ENCODE measurements at places on chromosomes 1 and 21.
A peak's percentile ranks its signal among the peaks of the same experiment; 100 is the strongest.

DNA sequence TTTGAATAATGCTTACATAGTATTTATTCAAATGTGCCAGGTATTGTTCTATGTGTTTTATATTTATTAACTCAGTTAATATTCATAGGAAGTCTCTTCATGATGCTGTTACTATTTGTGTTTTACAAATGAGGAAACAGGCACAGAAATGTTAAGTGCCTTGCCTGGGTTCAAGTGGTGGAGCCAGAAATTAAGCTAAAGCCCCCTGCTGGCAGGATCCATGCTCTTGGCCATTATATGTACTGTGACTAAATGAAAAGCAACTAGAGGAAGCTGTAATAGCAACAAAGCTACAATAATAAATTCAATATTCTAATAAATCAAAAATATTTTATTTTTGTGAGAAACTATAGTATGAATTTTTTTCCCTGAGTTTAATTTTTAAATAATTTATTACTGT lies 30.0 kb downstream of the IARS2 start:
- no peak for DNase-seq

DNA sequence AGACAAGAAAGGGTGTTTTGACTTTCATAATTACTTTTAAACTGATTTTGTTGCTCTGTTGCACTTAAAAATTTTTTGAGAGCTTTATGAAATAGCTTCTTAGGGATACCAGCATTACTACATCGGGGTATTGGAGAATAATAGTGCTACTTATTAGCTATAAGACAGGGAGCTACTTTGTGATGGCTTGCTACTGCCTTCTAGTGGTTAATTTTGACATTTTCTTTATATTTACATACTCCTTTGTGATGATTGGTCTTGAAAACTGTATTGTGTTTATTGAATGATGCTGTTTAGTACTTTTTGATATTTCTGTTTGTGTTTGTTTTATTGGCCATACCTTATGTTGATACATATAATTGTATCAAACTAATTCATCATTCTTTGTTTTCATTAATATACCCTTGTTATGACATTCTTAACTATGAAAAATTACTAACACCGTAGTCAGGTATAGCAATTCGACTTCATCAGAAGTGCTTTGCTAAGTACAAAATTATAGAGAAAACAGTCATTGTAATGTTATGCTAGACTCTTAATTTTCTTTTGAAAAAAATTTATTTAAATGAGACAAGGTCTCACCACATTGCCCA lies 85.5 kb downstream of the CLIC4 start:
- DNase-seq, result peak; percentile 28

DNA sequence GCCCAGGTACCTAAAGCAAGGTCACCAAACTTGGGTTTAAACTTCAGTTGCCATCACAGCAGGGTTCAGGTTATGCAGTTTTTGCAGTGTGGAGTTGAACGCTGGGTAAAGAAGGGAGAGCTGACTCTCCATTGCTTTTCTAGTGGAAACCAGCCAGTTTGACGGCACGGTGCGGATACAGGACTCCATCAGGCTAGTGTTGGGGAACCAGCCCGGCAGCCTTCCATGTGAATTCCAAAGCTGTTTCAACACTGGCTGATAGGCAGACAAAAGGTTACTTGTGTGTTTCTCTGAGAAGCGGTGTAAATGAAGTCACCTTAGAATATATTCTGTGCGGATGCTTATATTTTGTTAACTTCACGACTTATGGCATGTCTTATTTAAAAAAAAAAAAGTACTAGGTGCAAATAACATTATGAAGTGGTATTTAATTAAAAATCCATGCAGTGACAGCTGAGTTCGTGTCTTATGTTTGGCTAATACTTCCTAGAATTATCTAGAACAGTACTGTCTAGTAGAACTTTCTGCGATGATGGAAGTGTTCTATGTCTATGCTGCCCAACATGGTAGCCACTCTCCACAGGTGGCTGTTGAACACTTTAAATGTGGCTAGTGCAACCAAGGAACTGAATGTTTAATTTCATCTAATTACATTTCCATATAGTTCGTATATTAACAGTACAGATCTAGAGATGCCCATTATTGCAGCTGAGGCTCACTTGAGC lies 29.9 kb upstream of the RCAN3 start:
- no peak for DNase-seq

- no peak for DNase-seq
These were observed 46.2 kb downstream of the URB2 start for GRCh38 chr1:229672246-229672645.

- peak; percentile 2 for DNase-seq
These were observed 70.0 kb upstream of the PTGS2 start for GRCh38 chr1:186750257-186750656.

- DNase-seq, result no peak
These were observed 3.2 kb downstream of the PBXIP1 start for GRCh38 chr1:154952664-154953063.

GRCh38 chr1:29811247-29811646 lies 574.9 kb downstream of the PTPRU start:
- DNase-seq, result no peak

- DNase-seq, result no peak
These were observed 496 bp downstream of the PRR9 start for GRCh38 chr1:153217744-153218416.

- no peak for DNase-seq
These were observed at the start of gene PLA2G4A for GRCh38 chr1:186828611-186829454. Gene PLA2G4A, plus strand, starts transcription at chr1:186828949. Its CDS starts 25,406 bp downstream, at chr1:186854355.

DNA sequence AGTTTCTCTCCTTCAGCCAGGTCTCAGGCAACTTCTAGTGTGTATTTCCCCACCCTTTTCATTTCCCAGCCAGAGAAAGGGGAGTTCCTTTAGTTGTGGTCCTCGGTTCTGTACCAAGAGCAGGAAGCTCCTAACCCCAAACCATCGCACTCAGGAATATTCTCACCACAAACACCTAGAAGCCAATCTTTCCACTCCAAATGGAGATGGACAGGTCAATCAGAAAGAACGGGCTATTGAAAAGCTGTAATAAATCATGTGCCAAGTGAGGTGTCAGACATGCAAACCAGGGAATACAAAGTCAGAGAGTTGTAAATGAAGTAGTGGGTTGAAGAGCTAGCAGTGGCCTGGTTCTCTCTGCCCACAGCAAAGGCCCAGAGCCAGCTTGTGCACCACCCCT lies 77.2 kb downstream of the KCNN3 start:
- no peak for DNase-seq

- no peak for DNase-seq
These were observed 39.0 kb upstream of the PPP1R15B start for GRCh38 chr1:204450461-204451257.

DNA sequence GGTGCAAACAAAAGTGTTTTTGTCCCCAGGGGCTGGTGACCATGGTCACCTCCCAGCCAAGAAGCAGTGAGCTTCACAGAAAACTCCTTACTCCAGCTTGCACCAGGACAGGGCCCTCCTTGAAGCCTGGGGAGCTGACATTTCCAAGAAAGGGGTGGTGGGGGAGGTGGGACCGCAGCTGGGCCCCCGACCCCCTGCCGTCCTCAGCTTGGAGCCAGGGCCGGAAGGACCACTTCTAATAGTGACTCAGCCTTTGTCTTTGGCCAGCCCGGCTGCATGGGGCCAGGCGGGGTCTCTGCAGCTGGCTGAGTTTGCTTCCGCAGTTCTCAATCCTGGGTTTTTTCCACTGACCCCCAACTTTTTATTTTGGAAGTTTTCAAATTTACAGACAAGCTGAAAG lies 136.5 kb upstream of the POU3F1 start:
- no peak for DNase-seq

- DNase-seq, result no peak
These were observed 156.9 kb downstream of the TOMM20 start for GRCh38 chr1:234971586-234972297.

GRCh38 chr1:118479351-118479750 lies 294.3 kb upstream of the SPAG17 start:
- DNase-seq, result no peak

DNA sequence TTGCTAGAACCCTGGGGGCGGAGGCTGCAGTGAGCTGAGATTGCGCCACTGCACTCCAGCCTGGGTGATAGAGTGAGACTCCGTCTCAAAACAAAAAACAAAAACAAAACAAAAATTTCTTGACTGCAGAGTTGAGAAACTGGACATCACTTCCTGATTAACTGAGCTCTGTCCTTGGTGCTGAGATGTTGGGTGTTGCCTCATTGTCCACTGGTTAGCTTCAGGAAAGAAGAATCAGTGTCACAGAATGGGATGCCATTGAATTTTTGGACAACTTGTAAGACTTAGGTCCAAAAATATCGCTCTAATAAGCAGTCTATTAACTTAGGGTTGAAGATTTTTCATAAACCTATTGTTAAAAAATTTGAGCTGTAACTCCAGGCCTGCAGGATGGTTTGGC lies 23.8 kb upstream of the KCNA10 start:
- DNase-seq, result peak; percentile 28

DNA sequence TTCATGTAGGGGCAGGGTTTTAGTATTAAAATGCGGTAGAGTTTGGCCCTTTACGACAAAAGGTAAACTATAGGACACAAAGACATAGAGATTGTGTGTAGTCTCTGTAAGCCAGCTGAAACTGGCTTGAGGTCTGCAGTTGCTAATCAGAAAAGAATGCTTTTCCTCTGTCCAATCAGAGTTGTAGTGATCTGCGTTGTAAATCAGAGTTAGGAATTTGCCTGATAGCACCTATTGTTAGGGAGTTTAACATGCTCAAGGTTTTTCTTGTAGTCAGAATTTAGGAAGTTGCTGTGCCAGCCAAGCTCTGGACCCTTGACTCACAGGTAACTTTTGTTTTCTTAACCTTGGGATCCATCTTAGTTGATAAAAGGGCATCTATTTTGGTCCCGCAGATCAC lies 61.2 kb upstream of the VTCN1 start:
- no peak for DNase-seq

DNA sequence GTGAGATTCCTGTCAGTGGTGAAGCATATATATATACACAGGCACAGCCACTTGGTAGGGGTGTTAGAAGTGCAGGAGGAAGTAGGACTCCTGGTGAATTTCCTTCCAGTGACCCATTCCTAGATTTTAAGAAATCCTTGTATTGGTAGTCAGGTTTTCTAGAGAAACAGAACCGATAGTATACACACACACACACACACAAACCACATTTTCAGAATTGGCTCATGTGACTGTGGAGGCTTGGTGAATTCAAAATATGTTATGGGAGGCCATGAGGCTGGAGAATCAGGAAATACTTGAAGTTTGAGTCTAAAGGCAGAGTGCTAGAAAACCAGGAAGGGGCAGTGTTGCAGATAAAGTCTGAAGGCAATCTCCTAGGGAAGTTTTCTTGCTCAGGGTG lies 114.2 kb downstream of the FCRL5 start:
- DNase-seq, result no peak

GRCh38 chr1:200627575-200628222 lies 7.1 kb upstream of the KIF14 start:
- no peak for DNase-seq

- no peak for DNase-seq
These were observed 34.9 kb downstream of the PIK3C2B start for GRCh38 chr1:204459706-204460105.

DNA sequence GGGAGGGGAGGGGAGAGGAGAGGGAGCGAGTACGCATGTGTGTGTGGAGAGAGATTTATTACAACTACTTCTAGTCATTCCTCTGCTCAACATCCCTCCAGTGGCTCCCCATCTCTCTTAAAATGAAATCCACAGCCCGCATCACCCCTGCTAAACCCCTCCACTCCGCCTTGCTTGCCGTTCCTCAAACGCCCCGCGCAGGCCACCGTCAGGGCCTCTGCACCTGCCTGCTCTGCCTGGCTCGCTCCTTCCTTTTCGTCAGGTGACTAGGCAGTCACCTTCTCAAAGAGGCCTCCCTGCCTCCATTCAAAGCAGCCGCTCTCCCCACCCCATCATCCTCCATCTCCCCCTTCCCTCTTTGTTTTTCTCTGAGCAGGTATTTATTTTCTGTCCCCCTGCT lies 29.9 kb downstream of the LRRC38 start:
- no peak for DNase-seq

DNA sequence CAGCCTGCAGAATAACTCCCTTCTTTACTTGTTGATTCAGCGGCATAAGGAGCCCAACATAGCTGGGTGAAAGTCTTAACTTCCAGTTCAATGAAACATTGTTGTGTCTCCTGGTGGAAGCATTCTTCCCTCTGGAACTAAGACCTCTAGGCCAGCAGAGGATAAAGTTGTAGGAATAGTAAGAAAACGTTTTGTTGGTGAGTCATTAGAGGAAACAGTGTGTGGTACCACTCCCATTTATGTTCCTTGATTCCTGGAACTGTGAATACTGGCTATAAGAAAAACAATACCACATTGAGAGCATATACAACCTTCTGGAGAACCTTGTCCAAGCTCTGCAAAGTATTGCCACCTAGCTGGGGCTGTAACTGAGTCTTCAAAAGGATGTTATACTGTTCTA lies 737.4 kb upstream of the ZP4 start:
- DNase-seq, result no peak

- peak; percentile 7 for DNase-seq
These were observed 25.7 kb downstream of the COA6 start for GRCh38 chr1:234398849-234399381.

DNA sequence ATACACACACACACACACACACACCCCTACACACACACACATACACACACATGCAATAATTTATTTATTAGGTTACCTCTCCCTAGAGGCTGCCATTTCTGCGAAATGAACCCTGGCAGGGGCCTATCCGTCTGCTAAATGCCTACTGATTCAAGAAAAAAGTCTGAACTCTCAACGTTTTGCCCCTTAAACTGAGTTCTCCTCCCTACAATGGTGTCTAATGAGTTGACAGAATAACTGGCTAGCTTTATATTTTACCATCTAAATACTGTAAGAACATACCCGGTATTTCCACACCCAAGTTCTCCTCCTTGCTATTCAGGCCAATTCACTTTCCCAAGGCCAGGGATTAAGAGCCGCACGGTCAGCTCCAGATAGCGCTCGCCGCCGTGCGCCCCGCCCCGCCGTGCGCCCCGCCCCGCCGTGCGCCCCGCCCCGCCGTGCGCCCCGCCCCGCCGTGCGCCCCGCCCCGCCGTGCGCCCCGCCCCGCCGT lies 339 bp upstream of the RNPC3 start:
- DNase-seq, result no peak

GRCh38 chr1:56527548-56528302 lies 51.6 kb downstream of the PLPP3 start:
- DNase-seq, result no peak

DNA sequence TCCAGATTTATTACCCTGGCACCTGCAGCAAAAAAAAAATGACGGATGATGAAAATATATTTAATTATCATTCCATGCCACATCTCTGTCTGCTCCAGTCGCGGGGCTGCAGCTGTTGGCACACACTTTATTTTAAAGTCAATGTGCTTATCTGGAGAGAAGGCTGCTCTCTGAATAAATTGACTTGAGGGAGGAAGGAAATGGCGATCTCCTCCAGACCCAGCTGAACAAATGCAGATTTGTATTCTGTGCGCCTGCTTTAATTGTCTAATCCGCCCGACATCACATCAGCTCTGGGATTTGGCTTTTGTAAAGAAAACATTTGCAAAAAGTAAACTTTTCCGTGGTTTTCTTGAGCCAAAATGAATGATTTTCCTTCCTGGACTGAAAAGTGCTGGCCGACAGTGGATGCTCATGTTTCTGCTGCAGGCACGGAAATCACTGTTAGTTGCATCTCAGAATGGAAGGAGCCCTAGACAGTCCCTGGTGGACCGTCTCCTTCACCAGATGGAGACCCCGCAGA lies 150.2 kb downstream of the CAMTA1 start:
- no peak for DNase-seq

Measured in GM04504 (cell line).